SJSA1 (cell line): ENCODE measurements at places on chromosomes 3 and 15. TPM values are rescaled to one million over a fixed set of nuclear protein-coding genes. Genes with fewer than 3 reads are reported as not detected.

Gene DPPA2
- not detected in 2 replicates for total RNA-seq

Gene CLDN18
- not detected in 2 replicates for total RNA-seq

Gene LRRC31
- total RNA-seq: not detected in 2 replicates

Gene APBA2
- 51.9 and 53.3 TPM in 2 replicates for total RNA-seq

Gene PRTG
- 2.8 and 3.4 TPM in 2 replicates for total RNA-seq

DNA sequence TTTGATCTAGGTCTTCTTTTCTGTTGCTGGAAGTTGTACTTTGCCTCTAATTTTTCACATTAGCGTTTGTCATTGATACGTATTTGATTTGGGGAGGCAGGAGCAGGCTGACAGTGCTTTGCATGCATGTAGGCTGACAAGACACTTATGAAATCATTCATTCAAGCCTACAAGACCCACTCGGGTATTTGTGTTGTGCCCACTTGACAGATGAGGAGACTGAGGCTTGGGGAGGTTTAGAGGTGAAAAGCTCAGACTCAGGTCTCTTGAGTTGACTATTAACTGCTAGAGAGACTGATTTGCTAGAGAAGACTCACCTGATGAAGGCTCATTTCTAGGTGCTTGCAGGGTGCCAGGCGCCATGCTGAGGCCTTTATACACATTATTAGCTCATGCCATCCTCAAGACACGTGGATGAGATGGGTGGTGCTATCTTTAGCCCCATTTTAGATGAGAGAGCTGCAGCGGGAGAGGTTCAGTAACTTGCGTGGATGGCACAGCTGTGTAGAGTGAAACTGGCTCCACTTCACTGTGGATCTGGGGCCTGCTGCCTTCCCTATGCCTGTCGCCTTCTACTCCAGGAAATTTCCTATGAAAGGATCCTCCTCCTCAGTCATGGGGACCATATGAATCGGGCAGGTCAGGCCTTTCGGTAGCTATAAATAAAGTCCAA lies 192.7 kb downstream of the ITPR1 start:
- DNase-seq: no peak

GRCh38 chr15:87619161-87619960 lies 637.2 kb downstream of the NTRK3 start:
- DNase-seq: no peak

DNA sequence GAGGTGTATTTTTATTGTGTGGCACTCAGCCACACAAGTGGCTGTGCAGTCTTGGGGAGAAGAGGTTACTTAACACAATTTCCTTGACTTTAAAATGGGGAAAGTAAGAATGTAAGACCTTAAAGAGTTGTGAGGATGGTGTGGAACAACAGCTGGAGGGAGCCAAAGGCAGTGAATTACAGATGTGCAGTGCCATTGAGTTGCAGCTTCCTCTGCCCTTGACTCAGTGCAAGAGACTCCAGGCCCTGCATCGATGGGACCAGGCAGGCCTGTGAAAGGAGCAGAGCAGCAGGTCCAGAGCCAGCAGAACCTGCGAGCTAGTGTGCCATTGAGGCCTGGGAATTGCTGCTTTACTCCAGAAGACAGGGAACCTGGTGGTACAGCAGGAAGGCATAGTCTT lies 27.2 kb downstream of the EEFSEC start:
- no peak for DNase-seq
